ENCODE measurements at places on chromosomes 2 and 18.

DNA sequence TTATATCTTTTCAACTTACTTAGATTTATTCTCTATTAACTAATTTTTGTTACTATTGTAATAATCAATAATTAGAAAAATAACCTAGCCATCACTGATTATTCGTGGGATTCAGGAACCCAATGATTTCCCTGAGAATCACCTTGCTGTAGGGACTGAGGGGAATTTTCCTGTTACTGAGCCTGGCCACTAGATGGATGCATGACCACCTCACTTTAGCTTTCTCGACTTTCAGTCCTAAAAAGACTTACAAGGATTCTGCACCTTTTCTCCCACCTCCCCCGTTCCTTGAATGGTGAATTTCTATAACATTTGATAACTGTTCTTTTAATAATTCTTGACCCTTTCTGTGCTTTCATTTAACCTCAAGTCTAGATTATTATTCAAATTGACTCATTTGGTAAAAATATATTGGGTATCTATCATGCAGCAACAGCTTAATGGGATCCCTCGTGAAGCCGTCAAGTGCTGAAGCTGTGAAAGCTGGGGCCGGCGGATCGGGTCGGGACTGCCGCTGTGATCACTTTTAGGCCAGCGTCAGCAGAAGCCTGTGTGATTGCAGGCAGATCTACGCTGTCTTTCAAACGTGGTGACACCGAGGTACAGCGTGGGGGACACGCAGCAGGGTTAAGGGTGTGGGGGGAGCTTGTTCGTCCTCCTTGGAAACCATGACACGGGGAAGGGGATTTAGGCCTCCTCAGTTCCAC, 38.8 kb upstream of the TMEM18 start:
- no peak for DNase-seq

GRCh38 chr18:62200121-62200914, 13.3 kb downstream of the RELCH start:
- DNase-seq, result no peak

- no peak for DNase-seq
Measured at GRCh38 chr18:74148543-74149070, 284 bp downstream of the TIMM21 start.

DNA sequence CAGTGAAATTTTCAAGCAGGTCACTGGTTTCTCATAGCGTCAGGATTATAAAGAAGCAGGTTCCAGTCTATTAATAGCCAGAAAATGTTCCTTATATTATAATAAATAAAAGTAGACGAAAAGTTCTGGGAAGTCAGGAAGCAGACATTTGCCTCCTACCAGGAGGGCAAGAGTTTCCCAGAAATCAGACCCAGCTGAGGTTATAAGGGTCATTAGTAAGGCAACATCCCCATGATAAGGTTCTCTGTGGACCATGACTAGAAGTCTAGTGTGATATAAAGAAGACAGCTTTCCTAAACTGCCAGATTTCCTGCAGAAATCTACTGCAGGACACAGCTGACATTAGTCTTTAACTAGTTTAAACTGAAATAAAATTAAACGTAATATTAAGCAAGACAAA, 210.1 kb upstream of the STK17B start:
- no peak for DNase-seq

DNA sequence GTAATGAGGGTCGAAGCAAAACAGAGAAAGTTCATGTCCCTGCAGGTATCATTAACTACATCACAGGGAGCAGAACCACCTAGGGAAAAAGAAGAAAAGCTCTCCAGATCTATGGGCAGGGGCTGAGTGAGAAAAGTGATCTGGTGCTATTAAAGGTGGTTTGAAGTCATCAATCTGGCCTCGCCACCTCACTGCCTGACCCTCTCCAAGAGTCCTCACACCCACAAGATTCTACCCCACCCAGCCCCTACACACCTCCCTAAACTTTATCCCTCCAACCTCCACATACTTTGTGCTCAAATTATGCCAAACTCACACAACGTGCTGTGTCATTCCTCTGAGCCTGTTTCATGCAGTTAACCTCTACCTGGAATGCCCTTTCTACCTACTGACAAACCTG, 2.2 kb downstream of the GALNT14 start:
- no peak for DNase-seq

- no peak for DNase-seq
Measured at GRCh38 chr18:69727912-69728572, 219.6 kb downstream of the CD226 start.

- DNase-seq, result no peak
Measured at GRCh38 chr2:119487434-119488244, 36.6 kb downstream of the SCTR start.

Data from hematopoietic multipotent progenitor cell (in vitro differentiated cells).